ENCODE measurements at places on chromosomes 6 and 20. TPM values are rescaled to one million over a fixed set of nuclear protein-coding genes. Genes with fewer than 3 reads are reported as not detected.

TPMT gene
- 23.5 TPM for polyA plus RNA-seq

C6orf58 gene
- polyA plus RNA-seq: not detected

MAP7 gene
- polyA plus RNA-seq: 0.79 TPM

GRM1 gene
- polyA plus RNA-seq: not detected

TOMM6 gene
- 204 TPM for polyA plus RNA-seq

FRMD1 gene
- not detected for polyA plus RNA-seq

CRISP2 gene
- polyA plus RNA-seq: not detected

STMN3 gene
- 18.5 TPM for polyA plus RNA-seq

FAM217A gene
- not detected for polyA plus RNA-seq

PLN gene
- 0.49 TPM for polyA plus RNA-seq

MEP1A gene
- not detected for polyA plus RNA-seq

PPIL6 gene
- 3.5 TPM for polyA plus RNA-seq

LY6G6F gene
- polyA plus RNA-seq: not detected

BMP7 gene
- 0.09 TPM for polyA plus RNA-seq

ZNF311 gene
- 0.93 TPM for polyA plus RNA-seq

KHDRBS2 gene
- polyA plus RNA-seq: not detected

FRK gene
- 0.06 TPM for polyA plus RNA-seq

ABHD16A gene
- polyA plus RNA-seq: 48.0 TPM

TREML1 gene
- polyA plus RNA-seq: not detected

NFKBIE gene
- polyA plus RNA-seq: 3.5 TPM

ARMC2 gene
- 2.5 TPM for polyA plus RNA-seq

All from GM23248 (cell line).